ENCODE measurements at places on chromosomes 1 and 21.
A peak's percentile ranks its signal among the peaks of the same experiment; 100 is the strongest.

DNA sequence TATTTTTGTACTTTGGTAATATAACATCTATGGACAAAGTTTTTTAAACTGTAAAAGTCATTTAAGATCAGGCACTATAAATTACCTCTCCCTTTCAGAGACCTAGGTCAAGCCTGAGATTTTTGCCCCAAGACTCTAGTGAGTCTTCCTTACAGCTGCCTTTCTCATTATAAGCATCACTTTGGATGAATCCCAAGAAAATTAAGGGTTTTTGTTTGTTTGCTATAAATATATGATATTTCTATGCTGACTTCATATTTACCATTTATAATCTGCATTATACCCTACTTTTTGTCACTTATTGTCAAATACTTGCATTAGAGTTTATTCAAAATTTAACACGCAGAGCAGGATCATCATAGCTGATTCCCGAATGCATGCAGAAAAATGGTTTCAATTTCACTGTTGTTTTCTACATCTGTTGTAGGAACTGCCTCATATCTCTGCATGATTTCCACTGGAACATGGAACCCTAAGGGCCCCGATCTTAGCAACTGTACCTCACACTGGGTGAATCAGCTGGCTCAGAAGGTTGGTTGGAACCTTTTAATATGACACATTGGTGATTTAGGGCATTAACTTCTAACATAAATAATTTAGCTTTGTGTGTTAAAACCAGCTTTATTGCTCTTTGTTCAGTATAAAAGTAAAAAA lies 150.0 kb downstream of the ADGRL2 start:
- DNase-seq = no peak

DNA sequence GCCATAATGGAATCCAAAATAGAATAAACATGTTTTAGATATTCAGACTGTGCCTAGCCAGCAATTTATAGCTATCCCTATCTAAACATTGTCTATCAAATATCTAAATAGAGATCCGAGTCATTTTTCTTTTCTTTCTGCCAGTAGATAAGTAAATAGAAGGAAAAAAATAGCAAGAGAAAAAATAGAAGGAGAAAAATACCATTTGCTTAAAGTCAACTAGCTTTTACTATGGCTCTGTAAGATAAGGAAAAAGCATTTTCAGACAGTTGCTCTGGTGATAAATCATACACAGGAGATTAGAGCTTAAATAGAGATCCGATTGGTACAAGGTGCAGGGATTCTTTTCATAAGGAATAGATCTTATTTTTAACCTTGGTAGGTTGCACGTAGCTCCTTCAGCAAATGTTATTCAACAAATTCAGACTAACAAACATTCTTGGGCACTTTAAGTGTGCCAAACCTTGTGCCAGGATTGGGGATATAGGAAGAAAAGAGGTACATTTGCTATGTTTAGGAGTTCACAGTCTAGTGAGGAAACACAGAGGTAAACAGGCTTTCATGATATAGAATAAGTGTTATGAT lies 70.1 kb upstream of the CCDC190 start:
- DNase-seq = peak; percentile 23

GRCh38 chr1:55650444-55650843 lies 435.3 kb upstream of the USP24 start:
- DNase-seq = no peak

GRCh38 chr1:183370399-183371058 lies 47.7 kb downstream of the NMNAT2 start:
- DNase-seq = no peak

DNA sequence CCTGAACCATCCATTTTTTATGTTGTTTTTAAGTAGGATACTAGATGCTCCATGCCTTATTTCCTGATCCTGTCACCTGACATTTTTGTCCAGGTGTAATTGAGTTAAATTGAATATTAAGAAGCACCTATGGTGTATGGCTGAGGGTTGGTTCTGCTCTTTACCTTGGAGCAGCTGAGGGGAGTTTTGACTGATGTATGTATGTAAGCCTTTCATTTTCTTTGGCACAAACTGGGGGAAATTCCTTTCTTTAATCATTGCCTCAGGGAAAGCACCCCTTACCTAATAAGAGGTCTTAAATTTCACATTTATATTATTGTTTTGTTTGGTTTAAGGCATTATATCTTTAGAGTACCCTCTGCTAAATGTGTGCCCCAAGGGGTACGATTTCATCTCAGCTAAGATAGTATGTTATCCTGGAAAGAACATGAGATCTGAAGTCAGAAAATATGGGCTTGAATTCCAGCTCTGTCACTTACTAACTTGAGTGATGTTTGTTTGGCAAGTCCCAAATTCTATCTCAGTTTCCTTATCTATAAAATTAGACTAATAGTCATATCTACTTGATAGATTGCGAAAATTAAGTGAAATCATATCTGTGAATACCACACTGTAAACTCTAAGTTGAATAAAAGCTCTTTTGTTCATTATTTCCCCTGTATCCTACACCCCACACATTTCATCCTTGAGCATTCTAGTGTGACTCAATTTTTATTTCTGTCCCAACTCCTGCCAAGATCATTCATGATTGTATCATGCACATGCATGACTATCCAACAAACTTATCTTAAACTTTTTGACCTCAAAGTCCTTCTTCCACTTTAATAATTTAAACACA lies 57.7 kb upstream of the NUF2 start:
- no peak for DNase-seq

- no peak for DNase-seq
These were observed 28.7 kb downstream of the LYST start for GRCh38 chr1:235838021-235838420.

DNA sequence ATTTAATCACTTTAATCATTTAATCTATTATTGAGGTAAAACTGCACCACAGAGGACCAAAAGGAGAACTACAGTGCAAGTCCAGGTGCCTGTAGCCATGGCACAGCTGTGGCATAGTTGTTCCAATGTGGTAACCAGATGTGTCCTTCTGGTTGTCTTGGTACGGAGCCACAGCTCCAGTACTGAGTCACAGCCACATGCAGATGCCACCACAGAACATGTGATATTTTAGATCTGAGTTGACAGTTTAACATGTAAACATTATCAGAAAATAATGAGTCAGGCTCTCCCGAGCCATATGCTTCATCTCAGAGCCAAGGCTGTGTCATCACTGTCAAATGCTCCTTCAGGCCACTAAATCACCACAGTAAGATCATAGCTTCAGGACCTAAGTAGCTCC lies 56.4 kb upstream of the RGS7 start:
- DNase-seq = no peak

GRCh38 chr1:152739841-152740240 lies 18.0 kb upstream of the KPRP start:
- DNase-seq = no peak

GRCh38 chr1:201631037-201631436 lies 92.1 kb downstream of the NAV1 start:
- no peak for DNase-seq

GRCh38 chr1:244450597-244451538 lies 841 bp downstream of the ADSS2 start:
- DNase-seq = peak; percentile 27

DNA sequence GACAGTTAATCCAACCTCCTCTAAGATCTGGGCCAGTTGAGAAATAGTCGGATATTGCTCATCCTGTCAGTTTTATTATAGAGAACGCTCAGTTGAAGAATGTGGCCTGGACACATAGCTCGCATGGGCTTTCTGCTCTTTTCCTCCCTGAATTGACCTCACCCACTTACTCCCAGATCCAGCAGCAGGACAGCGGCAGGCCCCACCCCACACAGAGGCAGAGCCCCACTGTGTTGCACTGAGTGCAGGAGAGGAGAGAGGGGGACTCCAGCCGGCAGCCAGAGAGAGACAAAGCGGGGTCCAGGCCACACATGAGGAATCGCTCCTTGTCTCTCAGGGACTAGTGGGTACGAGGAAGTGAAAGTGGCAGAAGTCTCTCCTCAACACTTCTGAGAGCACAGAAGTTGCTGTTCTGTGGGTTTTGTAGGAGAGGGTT lies 78.6 kb downstream of the LAMC1 start:
- DNase-seq = no peak

- DNase-seq = no peak
These were observed 10.9 kb upstream of the GOLT1A start for GRCh38 chr1:204224655-204225054.

DNA sequence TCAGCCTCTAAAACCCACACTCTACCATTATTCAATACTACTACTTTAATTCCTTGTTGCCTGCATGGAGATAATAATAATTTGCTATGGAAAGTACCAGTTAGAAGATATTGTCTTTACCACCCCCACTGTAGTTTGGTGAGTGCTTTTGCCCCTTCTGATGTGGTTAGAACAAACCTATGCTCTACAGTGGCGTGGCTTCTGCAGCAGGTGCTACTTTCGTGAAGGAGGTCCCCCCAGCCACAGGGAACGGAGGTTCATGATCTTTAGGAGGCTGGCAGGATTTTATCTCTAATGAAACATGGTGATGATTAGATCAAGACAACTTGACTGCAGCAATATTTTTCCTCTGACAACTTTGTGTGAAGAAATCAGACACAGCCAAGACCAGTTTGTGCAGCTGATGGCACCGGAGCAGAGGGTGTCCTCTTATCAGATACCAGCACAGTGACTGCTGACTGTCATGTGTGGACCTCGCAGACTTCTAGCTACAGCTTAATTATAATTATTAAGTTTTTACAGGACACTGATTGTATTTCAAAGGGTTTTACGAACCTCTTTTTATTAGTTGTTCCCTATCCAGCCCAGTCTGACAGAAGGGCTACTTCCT lies 10.7 kb upstream of the TCHH start:
- no peak for DNase-seq

DNA sequence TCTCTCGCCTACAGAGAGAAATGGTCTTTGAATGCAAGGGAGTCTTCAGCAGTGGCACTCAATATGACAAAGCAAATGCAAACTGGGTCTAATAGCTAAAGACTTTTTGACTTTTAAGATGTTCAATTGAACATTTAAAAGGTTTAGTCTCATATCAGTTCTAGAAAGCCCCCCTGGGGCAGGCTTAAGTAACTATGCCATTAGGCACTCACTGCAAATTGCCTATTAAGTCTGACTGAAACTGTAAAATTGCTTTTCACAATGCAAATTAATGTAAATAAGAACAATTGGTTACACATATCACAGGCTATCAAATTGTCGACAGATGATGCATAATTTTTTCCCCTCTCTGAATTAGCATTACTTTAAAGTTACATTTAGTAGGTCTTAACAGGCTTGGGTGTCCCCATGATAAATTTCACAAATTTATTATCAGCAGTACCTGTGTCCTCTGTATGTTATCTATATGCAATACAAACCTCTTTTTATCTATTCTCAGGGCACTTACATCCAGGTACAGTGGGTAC lies 329.1 kb downstream of the LRRIQ3 start:
- no peak for DNase-seq

DNA sequence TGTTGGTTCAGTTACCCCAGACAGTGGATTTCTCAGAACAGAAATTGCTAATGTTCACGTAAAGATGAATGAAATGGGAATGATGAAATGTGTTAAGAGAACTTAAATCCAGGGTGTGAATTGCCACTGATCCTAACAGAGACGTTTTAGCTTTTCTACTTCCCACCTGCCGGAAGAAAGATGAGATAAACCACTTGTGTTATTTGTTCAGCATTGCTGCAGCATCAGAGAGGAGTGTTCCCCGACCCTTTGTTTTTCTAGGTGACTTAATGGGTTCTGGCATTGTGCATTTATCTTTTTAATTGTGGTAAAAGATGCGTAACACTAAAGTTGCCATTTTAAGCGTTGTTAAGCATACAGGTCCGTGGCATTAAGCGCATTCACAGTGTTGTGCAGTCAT lies 122.3 kb downstream of the GALNT2 start:
- no peak for DNase-seq

DNA sequence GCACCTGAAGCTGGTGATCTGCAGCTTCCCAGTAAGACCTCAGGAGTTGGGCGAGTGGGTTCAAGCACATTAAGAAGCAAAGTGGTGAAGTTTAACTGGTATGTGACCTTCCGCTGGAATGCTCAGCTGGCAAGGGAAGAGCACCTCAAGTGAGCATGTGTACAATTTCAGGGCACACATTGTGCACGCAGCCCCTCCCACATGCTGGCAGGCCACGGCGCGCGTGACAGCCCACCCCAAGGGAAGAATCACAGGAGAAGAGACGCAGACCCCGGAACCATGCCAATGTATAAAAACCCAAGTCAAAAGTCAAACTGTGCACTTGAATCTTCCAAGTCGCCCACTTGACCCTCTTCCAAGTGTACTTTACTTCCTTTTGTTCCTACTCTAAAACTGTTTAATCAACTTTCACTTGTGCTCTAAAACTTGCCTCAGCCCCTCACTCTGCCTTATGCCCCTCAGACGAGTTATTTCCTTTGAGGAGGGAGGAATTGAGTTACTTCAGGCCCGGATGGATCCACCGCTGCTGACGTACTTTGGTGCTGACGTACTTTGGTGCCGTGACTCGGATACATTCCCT lies 20.0 kb downstream of the LRRC3 start:
- no peak for DNase-seq

Measured in large intestine (tissue), 12 donors.